ENCODE measurements at places on chromosomes 16 and 17.

DNA sequence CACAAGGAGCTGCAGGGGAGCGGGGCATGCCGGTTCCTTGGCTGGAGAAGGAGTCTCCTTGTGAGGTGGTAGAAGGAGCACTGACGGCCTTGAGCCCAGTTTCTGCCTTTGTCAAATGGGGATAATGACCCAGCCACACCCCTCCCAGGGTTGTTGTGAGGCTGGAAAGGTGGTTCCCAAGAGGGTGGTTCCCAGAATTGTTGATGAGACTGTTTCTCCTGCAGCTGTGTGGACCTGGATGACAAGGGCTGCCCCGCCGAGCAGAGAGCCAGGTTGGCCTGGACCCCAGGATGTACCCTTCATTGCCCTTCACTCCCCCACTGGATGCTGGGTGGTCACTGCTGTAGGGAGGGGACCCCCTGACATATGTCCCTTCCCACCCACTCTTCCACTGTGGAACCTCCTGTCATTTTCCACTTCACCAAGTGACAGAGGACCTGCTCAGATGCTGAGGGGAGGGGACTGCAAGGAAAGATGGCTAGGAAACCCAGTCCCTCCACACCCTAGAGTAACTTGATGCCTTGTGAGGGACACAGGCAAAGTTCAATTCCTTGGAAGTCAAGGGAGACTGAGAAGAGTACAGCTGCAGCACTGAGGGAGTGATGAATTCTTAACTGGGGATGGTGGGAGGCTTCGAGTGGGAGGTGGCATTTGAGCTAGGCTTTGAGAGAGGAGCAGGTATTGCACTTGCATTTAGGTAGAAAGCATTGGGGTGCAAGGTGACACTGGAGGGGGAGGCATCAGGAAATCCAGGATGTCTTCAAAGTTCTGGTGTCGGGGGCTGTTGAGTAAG is 10.6 kb downstream of the MIEN1 start:
- DNase-seq, result no peak

- no peak for DNase-seq
Measured at GRCh38 chr17:34843682-34844081, 117.6 kb downstream of the CCT6B start.

DNA sequence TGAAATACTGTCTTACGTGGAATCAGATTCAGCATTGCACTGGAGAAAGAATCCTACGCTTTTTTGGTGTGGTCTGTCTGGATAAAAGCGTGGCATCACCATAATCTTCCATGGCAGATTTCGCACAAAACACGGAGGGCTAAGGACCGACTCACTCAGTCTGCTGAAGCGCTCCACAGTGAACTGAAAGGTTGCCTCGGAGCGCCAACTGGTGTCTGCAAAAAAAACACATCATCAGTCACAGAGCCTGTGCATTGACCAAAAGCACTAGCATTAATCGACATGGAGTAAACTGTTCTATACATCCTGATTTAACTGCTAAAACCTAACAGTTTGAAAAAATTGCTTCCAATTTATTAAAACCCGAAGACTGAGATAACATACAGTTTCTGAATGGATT is 40.5 kb downstream of the USP7 start:
- DNase-seq, result no peak

- no peak for DNase-seq
Measured at GRCh38 chr16:66948837-66949225, 12.2 kb upstream of the CES3 start.

DNA sequence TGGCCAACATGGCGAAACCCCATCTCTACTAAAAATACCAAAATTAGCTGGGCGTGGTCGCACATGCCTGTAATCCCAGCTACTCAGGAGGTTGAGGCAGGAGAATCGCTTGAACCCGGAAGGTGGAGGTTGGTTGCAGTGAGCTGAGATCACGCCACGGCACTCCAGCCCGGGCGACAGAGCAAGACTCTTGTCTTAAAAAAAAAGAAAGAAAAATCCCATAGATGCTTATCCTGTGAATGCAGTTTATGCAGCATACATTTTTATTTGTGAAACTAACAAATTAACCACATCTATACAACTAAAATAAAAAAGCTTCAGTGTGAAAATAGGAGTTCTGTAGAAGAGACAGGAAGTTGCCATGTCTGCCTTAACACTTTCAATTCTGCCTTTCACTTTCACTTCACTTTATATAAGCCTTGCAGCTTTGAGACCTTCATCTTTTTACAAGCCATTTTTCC is 7.1 kb downstream of the IGSF6 start:
- DNase-seq, result peak; percentile 59

All from cardiac fibroblast (primary cell).